ENCODE measurements at places on chromosomes 5 and 9.

DNA sequence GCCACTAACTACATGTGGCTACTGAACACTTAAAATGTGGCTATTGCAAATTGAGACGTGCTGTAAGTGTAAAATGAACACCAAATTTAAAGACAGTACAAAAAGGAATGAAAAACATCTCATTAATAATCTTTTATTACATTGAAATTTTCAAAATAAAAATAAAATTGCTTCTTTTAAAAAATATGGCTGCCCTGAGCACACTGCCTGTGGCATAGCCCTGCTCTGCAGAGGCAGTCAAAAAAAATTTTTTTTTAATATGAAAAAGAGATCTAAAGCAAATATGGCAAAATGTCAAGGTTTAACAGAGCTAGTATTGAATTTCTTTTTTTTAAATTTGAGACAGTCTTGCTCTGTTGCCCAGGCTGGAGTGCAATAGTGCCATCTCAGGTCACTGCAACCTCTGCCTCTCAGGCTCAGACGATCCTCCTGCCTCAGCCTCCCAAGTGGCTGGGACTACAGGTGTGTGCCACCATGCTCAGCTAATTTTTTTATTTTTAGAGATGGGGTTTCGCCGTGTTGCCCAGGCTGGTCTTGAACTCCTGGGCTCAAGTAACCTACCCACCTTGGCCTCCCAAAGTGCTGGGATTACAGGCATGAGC is 25.6 kb downstream of the CARNMT1 start:
- no peak for DNase-seq

DNA sequence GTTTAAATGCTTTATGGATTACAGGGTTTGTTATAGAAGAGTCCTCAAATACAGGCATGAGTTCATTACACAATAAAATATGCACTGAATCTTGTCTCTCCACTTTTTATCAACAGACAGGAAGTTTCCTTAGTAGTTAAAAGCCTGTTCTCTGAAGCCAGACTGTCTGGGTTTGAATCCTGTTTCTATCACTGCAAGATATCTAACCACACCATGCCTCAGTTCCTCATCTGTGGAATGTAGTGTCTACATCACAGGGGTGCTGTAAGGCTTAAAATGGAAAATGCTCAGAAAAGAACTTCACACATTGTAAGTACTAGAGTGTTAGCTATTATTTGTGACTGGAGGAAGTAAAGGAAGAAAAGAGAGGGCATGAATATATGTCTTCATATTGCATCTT is 9.3 kb downstream of the LIX1 start:
- no peak for DNase-seq

GRCh38 chr5:139760066-139761056 is 35.2 kb upstream of the PSD2 start:
- peak; percentile 53 for DNase-seq

- no peak for DNase-seq
Observed at GRCh38 chr5:62596096-62596495, 17.5 kb downstream of the LRRC70 start.

GRCh38 chr5:168480601-168481000 is 5.7 kb upstream of the RARS1 start:
- no peak for DNase-seq

DNA sequence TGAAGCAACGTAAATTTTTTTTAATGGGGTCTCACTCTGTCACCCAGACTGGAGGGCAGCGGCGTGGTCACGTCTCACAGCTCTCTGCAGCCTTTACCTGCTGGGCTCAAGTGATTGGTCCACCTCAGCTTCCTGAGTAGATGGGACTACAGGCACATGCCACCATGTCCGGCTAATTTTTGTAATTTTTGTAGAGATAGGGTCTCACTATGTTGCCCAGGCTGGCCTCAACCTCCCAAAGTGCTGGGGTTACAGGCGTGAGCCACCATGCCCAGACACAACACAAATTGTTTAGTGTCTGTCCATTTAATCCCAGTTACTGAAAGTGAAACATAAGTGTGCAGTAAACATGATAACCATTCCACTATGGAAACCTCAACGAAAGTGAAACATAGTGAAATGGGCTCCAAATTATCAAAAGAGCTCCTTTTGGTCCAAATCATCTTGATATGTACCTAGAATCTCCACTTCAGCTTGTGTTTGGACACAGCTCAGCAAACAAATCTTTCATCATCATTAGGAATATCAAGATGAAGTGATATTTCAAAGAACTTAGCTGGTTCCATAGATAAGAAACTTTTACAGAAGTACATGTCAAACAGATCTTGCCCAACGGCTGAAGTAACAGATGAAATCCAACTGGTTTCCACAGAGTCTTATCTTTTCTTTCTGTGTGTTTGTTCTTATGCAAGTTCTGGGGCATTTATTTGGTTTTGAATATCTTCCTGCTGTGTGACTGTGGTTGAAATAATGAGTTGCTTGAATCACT is 41.2 kb upstream of the PLPP1 start:
- peak; percentile 48 for DNase-seq

DNA sequence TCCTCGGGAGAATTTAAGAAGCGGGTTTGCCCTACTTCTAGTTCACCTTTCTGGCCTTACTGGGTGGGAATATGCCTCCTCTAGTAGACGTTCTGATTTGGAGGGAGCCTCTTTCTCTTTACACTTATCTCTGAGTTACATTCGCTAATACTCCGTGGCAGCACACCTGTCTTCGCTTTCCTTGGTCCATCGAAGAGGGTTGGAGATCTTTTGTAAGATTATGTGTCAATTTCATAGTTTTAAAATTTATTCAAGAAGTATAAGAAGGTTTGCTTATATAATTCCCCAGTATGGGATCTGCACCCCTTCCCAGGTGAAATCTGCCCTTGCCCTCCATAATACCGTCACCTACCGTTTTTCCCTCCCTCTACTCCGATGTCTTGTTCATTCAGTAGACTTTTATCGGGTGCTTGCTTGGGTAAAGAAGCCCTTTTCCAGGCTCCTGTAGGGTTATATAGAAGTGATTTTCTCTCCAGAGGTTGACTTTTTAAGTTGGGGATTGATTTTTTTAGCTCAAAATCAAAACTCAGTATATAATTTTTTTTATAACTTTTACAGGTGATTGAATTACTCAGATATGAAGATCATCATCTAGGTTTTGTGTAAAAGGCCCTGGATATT is 1.1 kb downstream of the GPBP1 start:
- no peak for DNase-seq

- peak; percentile 24 for DNase-seq
Observed at GRCh38 chr5:68303038-68303738, 87.6 kb downstream of the PIK3R1 start.

DNA sequence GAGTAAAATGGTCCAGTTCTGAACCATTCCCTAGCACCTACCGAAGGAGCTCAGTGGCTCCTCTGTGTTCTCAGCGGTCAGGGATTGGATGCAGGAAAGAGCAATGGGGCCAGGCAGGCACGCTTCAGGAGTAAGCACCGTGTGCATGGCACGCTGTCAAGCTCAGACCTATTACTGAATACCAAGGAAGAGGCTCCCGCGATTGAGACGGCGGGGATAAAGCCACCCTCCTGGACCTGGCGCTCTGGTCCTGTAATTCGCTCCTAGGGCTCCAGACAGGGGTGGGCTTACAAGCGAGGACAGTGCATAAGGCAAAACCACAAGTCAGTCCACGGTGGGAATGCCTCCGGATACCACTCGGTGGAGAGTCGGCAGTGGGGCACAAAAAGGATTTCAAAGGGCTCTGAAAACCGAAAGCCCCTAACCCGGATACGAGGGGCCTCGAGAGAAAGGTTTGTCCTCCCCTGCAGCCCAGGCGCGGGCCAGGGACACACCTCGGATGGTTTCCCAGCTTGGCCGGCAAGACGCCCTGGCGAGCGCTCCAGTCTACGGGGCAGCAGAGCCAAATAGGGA is 988 bp downstream of the OXCT1 start:
- peak; percentile 39 for DNase-seq

- no peak for DNase-seq
Observed at GRCh38 chr9:88821033-88821745, 170.1 kb upstream of the S1PR3 start.

- no peak for DNase-seq
Observed at GRCh38 chr5:55988979-55989638, 5.7 kb downstream of the IL6ST start.

GRCh38 chr5:58774937-58775336 is 192.1 kb downstream of the RAB3C start:
- no peak for DNase-seq

DNA sequence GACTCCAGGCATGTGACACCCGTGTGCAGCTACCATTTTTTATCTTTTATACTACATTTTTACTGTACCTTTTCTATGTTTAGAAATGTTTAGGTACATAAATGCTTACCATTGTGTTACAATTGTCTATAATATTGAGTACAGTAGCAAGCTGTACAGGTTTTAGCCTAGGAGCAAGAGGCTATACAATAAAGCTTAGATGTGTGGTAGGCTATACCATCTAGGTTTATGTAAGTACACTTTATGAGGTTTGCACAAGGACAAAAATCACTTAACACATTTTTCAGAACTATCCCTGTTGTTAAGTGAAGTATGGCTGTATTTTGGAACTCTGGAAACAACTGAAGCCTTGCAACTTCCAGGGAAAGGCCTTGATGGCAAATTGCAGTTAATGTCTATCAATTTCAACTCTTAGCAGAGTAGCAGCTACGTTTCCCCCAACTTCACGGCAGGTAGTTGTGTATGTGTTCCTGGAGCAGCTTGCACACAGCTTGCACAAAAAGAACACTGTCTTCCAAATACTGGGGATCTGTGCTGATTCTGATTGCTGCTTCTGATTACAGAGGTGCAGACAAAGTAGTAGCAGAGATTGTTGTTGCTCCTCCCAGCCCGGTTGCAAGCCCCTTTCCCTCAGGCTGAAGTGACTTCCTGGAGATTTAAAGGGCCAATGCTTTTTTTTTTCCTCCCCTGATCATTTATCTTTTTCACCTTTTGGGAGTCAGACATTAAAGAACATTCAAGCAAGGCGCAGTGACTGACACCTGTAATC is 30.0 kb downstream of the SIL1 start:
- no peak for DNase-seq

GRCh38 chr9:27628311-27628710 is 55.0 kb upstream of the C9orf72 start:
- DNase-seq: no peak

GRCh38 chr5:55172051-55172899 is 702 bp downstream of the CDC20B start:
- peak; percentile 81 for DNase-seq

GRCh38 chr5:83524991-83525390 is 53.4 kb downstream of the VCAN start:
- DNase-seq: no peak

- no peak for DNase-seq
Observed at GRCh38 chr9:18626046-18626698, 152.2 kb downstream of the ADAMTSL1 start.

DNA sequence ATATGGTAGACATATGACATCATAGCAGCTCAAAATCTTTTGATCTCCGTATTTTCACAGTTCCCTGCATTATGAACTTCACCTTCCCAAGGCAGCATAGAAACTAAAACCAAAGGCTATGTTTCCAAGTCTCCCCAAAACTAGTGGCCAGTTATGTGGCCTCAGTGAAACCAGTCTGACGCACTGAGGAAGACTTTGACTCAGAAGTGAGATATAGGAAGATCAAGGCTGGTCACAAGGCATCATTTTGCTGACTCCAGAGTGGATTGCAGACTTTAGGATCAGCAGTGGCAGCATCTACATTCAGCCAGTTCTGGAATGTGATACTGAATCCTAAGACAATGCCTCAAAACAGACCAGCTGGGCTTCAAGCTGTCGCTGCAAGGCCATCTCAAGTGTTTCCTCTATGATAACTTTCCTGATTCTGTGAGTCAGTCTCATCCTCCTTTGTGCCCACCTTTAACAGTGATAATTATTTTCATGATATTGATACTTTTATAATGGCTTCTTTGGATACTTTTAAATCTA is 34.4 kb upstream of the ELL2 start:
- no peak for DNase-seq

DNA sequence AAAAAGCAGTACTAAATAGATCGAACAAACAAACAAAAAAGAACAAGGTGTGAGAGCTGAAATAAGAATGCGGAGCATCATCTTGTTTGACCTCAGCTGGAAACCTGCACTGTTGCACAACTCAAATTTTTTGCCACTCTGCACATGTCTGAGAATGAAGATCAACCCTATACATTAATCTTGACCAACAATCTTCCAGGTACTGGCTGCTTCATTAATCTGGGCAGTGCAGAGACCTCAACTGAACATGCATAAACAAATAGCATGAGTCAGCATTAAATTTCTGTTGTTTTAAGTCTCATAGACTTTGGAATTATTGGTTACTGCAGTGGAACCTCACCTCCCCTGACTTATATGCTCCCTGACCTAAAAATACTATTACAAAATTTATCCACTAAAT is 114.6 kb upstream of the FTMT start:
- DNase-seq: no peak

DNA sequence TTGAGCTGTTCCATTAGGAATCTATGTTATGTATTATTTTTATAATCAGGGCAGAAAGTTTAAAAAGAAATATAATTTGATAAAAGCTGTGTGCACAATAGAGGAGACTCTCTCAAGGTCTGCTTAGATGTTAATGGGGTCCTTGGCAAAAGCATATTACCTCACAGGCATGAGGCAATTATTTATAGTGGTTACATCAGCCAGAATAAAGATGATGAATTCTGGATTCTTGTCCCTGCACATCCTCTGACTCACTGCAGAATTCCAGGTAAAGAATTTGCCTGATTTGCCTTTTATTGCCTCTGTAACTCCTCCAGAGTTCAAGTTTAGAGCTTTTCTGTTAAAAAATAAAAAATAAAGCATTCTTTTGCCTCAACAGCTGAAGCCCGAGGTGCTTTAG is 253.6 kb downstream of the MAST4 start:
- DNase-seq: peak; percentile 57

- no peak for DNase-seq
Observed at GRCh38 chr5:16618138-16618897, 1.5 kb upstream of the RETREG1 start.
